T-helper 17 cell (primary cell): ENCODE measurements at places on chromosomes 5 and 9. TPM values are rescaled to one million over a fixed set of nuclear protein-coding genes. Genes with fewer than 3 reads are reported as not detected.

GRCh38 chr5:133373121-133373870 is 239.0 kb downstream of the FSTL4 start:
- peaks cover 53% of the 10 kb centered on the region for H3K27me3 ChIP-seq
- H3K27ac ChIP-seq, result no peak overlapping the region
- no peak overlapping the region for H3K4me3 ChIP-seq
- H3K36me3 ChIP-seq, result peaks cover 2% of the 10 kb centered on the region
- peaks cover 2% of the 10 kb centered on the region for H3K4me1 ChIP-seq

GRCh38 chr5:39140558-39141168 is 66.5 kb upstream of the RICTOR start:
- no peak overlapping the region for H3K4me3 ChIP-seq
- H3K4me1 ChIP-seq, result peaks cover 27% of the 10 kb centered on the region
- DNase-seq, result no peak
- no peak overlapping the region for H3K27ac ChIP-seq
- H3K27me3 ChIP-seq, result no peaks in the 10 kb centered on the region
- peaks cover 8% of the 10 kb centered on the region for H3K36me3 ChIP-seq

DNA sequence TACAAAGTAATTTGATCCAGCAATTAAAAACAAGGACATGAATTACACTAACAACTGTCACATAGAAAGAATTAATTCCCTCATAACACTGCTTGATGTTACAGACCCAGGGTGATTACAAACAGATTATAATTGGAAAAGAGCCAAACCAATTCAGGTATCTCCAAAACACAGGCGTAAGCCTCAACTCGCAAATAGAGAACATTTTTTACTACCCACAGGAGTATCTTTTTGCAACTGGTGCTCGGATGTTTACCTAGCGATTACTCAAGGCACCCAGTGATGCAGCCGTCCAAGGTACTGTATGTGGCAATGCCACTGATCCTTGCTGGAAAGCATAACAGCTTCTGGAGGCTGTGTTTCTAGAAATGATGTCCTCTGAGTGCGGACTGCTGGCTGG is 386.1 kb upstream of the KIF2A start:
- H3K4me3 ChIP-seq, result no peak overlapping the region
- no peak overlapping the region for H3K27ac ChIP-seq

DNA sequence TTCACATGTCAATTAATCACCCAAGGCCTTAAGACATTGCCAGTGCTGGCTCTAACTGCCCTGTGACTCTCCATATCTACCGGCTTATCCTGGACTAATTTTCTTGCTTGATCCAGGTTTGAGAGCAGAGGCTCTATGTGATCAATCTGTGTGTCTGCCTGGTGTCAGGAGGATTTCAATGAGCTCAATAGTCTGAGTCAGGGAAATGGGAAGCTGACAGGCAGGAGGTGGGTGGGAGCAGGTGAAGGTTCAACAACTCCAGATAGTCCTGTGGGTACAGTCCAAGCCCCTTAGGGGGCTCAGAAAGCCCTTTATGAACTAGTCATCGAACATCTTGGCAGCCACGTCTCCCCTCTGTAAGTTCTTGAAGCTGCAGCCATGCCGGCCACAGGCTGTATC is 72.2 kb downstream of the SHB start:
- DNase-seq, result no peak
- H3K36me3 ChIP-seq, result no peaks in the 10 kb centered on the region
- H3K27me3 ChIP-seq, result peaks cover 15% of the 10 kb centered on the region
- no peak overlapping the region for H3K4me3 ChIP-seq

- H3K36me3 ChIP-seq, result no peaks in the 10 kb centered on the region
- peaks cover 3% of the 10 kb centered on the region for H3K4me1 ChIP-seq
- H3K27ac ChIP-seq, result no peak overlapping the region
- no peak for DNase-seq
- H3K27me3 ChIP-seq, result peaks cover 27% of the 10 kb centered on the region
Observed at GRCh38 chr5:179414459-179415261, 69.4 kb upstream of the ADAMTS2 start.

- no peaks in the 10 kb centered on the region for H3K36me3 ChIP-seq
- no peak overlapping the region for H3K4me3 ChIP-seq
- peaks cover 30% of the 10 kb centered on the region for H3K27me3 ChIP-seq
- H3K27ac ChIP-seq, result no peak overlapping the region
- DNase-seq, result no peak
- no peaks in the 10 kb centered on the region for H3K4me1 ChIP-seq
Observed at GRCh38 chr5:158641016-158641415, 458.7 kb downstream of the EBF1 start.

DNA sequence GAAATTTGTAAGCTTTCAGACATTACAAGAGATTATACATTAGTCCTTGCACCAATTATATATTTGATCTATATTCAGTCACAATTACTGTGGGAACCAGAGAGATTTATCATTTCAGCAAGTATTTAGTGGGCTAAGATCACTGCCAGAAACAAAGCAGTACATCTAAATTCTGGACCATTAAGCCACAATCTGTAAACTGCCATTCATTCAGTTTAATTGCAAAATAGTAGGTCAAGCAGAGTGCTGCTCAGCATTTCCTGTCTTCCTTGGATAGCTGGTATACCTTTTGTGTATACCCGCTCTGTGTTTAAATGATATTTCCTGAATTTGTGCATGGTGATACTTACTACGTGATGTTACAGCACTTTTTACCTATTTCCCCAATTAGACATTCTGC is 42.6 kb downstream of the CDH10 start:
- no peak for DNase-seq
- H3K36me3 ChIP-seq, result no peaks in the 10 kb centered on the region
- H3K27me3 ChIP-seq, result no peaks in the 10 kb centered on the region
- H3K27ac ChIP-seq, result no peak overlapping the region
- no peaks in the 10 kb centered on the region for H3K4me1 ChIP-seq

DNA sequence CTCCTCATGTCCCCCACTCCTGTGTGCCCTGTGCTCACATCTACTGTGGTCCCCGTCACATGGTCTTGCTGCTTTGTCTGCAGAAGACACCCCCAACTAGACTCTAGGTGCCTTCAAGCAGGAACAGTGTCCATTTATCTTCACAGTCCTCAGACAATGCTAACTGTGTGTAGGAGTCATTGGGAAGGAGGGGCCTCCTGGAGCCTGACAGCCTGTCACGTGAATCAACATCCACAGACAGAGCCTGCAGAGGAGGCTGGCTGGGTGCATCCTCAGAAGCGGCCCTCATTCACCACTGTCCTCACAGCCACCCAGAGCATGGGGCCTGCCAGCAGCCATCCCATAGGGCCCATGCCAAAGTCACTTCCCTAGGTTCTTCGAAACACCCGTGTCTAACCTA is 98.7 kb downstream of the MED10 start:
- no peak overlapping the region for H3K27ac ChIP-seq
- no peak for DNase-seq
- peaks cover 6% of the 10 kb centered on the region for H3K36me3 ChIP-seq
- H3K27me3 ChIP-seq, result peaks cover 40% of the 10 kb centered on the region
- H3K4me1 ChIP-seq, result no peaks in the 10 kb centered on the region

DNA sequence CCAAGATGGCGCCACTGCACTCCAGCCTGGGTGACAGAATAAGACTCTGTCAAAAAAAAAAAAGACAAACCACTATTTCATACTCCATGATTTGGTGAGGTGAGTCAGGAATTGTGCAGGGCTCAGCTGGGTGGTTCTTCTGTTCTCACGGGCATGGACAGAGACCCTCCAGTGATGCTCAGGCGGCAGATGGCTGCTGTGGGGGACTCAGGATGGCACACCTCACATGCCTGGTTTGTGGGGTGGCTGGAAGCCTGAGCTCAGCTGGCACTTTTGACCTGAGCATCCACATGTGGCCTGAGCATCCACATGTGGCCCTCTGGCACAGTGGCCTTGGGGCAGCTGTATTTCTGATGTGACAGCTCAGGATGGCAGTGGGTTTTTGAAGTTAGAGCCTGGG is 217.2 kb downstream of the IRX2 start:
- H3K4me1 ChIP-seq, result no peaks in the 10 kb centered on the region
- H3K27ac ChIP-seq, result no peak overlapping the region
- H3K4me3 ChIP-seq, result no peak overlapping the region
- DNase-seq, result no peak
- no peaks in the 10 kb centered on the region for H3K36me3 ChIP-seq

DNA sequence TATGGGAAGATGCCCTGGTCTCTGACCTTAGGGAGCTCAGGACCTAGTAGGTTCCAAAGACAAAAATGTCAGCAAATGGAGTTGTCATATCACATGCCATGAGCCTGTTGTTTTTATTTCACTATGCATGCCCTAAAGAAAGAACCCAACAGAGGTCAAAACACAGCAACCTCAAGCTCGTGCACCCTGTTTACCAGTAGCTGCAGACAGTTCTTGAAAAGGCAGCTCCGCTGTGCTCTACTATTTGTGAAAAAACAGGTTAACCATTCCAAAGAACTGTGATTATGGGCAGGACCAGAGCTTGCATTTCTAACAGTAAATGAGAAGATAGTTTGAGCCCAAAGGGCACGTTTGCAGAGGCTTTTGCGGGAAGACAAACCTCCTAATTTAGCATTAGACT is 22.8 kb downstream of the ITK start:
- H3K36me3 ChIP-seq, result peaks cover 17% of the 10 kb centered on the region
- H3K27ac ChIP-seq, result peak overlapping the region; percentile 97
- peak overlapping the region; percentile 89 for H3K4me3 ChIP-seq
- DNase-seq, result no peak
- H3K4me1 ChIP-seq, result peaks cover 52% of the 10 kb centered on the region
- H3K27me3 ChIP-seq, result no peaks in the 10 kb centered on the region

GRCh38 chr5:36270175-36270574 is 28.4 kb upstream of the NADK2 start:
- H3K36me3 ChIP-seq, result no peaks in the 10 kb centered on the region
- peaks cover 3% of the 10 kb centered on the region for H3K4me1 ChIP-seq
- no peak overlapping the region for H3K4me3 ChIP-seq
- DNase-seq, result no peak

DNA sequence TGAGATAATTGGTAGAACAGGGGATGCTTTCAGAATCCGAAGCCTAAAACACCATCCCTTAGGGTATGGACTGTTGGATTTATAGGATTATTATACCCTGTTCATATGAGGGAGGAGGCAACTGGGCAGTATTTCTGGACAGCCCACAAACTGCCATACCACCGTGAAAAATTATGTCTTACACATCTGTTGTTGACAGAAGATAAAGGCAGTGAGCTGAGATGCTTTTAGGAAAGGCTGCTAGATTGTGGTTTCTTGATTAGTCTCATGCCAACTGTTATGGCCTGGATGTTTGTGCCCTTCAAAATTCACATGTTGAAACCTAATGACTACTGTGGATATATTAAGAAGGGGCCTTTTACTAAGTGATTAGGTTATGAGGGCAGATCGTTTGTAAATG is 83.7 kb upstream of the DHFR start:
- H3K36me3 ChIP-seq, result peaks cover 2% of the 10 kb centered on the region
- H3K27ac ChIP-seq, result peak overlapping the region; percentile 57
- peaks cover 20% of the 10 kb centered on the region for H3K4me1 ChIP-seq
- H3K27me3 ChIP-seq, result no peaks in the 10 kb centered on the region
- DNase-seq, result no peak

DNA sequence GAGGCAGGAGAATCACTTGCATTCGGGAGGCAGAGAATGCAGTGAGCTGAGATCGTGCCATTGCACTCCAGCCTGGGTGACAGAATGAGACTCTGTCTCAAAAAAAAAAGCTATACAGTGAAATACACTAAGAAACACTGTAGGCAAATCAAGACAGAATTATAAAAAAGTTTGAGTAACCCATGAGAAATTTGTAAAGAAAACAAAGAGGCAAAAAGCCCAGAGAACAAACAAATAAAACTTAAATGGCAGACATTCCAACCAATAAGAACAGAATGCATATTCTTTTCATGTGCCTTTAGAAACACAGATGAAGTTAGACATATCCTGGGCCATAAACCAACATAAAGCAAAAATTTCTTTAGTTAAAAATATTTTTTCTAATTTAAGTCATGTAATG is 30.6 kb downstream of the ZNF169 start:
- no peak overlapping the region for H3K4me3 ChIP-seq
- no peaks in the 10 kb centered on the region for H3K27me3 ChIP-seq
- no peak for DNase-seq
- H3K36me3 ChIP-seq, result peaks cover 11% of the 10 kb centered on the region
- H3K27ac ChIP-seq, result no peak overlapping the region

- DNase-seq, result no peak
- H3K4me1 ChIP-seq, result peaks cover 48% of the 10 kb centered on the region
- H3K36me3 ChIP-seq, result peaks cover 2% of the 10 kb centered on the region
- H3K4me3 ChIP-seq, result no peak overlapping the region
Observed at GRCh38 chr5:98911280-98912040, 17.3 kb downstream of the CHD1 start.

DNA sequence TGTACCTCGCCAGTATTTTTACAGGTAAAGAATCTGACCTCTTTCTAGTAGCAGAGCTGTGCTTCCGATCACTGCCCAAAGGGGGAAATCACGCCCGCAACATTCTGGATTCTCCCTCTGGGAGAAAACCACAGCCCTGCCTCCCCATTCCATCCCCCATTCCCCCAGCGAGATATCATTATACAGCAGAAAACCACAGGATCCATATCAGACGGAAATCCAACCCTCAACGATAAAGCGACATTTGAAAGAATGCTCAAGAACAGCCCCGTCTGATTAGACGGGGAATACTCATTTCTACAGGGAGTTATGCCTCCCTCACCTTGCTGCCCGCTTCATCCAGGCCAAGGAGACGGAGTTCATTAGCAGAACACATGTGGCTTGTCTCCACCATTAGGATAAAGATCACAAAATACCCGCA is 172.8 kb downstream of the COL23A1 start:
- H3K36me3 ChIP-seq, result no peaks in the 10 kb centered on the region
- no peak for DNase-seq
- no peak overlapping the region for H3K4me3 ChIP-seq
- H3K4me1 ChIP-seq, result peaks cover 6% of the 10 kb centered on the region
- no peak overlapping the region for H3K27ac ChIP-seq

DNA sequence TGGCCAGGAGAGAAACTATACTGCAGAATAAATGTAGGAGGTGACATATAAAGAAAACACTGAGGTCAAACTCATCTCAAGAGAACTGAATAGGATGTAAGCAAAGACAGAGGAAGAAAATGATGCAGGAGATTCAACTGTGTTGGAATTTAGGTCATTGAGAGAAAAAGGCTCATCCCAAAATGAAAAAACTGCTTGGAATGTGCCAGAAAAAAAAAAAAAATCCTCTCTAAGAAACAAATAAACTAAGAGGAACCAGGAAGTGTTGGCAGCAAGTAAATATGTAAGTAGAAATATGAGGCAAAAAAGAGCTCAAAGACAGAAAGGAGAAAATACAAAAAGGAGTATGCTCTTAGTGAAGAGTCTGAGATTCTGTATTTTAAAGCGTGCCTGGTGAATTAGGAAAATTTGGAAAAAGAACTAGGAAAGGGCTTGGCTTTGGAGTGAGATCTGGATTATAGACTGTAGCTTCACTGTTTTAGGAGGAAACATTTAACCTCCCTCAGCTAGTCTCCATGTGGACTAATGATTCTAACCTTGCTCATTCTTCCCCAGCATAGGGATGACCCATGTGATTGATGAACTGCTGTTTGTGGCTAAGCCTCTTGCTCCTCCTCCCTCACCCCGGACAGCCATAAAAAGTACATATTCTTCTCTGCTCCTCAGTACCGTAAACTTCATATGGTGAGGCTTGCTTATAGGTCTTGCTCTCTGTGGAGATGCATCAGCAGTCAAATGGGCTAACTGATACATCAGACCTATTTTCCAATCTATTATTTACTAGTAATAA is 185.6 kb upstream of the POU5F2 start:
- H3K4me1 ChIP-seq, result no peaks in the 10 kb centered on the region
- no peak for DNase-seq
- no peak overlapping the region for H3K4me3 ChIP-seq
- peaks cover 5% of the 10 kb centered on the region for H3K36me3 ChIP-seq
- no peaks in the 10 kb centered on the region for H3K27me3 ChIP-seq

Gene CDH9
- total RNA-seq, result not detected

Gene AK8
- total RNA-seq, result not detected

Gene TMEM171
- total RNA-seq, result 0.50 TPM

Gene WNK2
- not detected for total RNA-seq
